ENCODE measurements at places on chromosomes 3 and 15.

- DNase-seq: no peak
Measured at GRCh38 chr3:160141485-160142185, 83.6 kb upstream of the C3orf80 start.

GRCh38 chr3:31533169-31534064, 692 bp downstream of the STT3B start:
- DNase-seq: no peak

DNA sequence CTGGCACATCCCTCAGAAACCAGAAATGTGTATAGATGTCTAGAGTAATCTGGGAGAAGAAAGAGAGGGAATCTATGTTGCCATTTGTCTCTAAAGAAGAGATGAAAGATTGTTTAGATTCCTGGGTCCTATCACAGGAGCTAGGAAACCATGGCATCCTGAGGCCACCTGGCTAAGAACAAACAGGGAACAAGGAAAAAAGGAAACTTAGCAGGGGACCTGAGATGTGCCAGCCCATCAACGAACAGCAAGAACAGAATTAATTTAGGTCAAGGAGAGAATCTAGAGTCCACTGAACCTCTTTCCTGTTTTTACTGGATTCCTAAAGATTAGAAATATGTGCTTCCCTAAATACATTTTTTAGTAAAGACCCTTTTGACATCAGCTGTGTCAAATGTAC, 30.3 kb downstream of the IP6K1 start:
- DNase-seq: no peak

- DNase-seq: no peak
Measured at GRCh38 chr3:161339517-161340500, 31.5 kb downstream of the SPTSSB start.

DNA sequence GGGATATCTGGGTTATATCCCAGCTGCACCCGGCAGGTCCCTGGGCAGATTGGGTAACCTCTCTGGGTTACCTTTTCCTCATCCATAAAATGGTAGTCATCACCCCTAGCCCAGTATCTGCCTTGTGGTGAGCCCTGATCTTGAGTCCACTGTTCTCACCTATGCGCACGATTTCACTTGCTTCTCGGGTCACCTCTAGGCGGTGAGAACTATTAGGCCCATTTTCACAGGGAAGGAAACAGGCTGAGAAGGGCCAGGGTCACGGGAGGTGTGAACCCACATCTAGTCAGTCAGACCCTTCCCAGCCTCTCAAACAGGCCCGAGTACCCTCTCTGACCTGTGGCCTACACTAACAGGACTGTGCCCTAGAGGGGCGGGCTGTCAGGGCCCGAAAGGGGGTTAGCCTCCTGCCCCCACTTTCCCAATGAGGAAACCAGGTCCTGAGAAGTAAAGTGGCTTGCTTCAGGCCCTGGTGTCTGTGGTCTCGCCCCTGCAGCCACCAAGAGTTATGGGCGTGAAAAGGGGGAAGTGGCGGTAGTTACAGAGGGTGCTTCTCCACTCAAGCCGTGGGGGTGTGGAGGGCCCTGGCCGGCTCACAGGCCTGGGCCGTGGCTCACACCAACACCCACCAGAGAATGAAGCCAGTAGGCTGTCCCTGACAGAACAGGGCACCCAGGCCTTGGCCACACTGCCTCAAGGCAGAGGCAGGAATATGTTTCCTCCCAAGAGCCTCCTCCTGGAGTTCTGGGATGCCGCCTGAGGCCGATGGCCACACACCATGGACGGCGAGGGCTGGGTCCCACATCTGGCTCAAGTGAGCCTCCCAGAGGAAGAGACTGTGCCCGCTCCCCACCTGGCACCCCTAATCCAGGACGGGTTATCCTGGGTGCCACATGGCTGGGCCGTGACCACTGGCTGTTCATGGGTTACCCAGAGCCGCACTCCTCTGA, 19.5 kb downstream of the PSTPIP1 start:
- no peak for DNase-seq

- no peak for DNase-seq
Measured at GRCh38 chr3:20104167-20104661, 64.0 kb downstream of the KAT2B start.

- DNase-seq: no peak
Measured at GRCh38 chr3:24522146-24522579, 27.5 kb upstream of the THRB start.

- DNase-seq: no peak
Measured at GRCh38 chr3:67662733-67663132, 8.3 kb upstream of the SUCLG2 start.

DNA sequence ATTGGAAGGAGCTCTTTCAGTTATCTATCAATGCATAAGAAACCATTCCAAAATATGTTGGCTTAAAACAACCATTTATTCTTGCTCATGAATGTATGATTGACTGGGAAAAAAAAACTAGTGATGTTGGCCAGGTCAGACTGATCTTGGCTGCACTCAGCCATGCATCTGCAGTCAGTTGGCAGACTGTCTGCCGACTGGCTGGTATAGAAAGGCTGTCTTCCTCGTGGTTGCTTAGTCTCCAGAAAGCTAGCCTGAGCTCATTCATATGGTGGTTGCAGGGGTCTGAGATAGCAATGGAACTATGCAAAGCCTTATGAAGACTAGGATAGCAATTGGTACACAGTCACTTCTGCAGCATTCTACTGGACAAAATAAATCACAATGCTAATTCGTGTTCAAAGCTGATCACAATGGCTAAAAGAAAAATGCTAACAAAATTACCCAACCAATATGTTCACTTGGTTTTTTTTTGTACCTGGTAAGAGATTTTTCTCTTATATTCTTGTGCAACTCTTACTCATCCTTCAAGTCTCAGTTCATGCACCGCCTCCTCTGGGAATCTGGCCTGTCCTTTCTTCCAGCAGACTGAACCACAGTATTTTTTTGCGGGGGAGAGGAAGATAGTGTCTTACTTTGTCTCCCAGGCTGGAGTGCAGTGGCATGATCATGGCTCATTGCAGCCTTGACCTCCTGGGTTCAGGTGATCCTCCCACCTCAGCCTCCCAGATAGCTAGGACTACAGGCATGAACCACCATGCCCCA, 126.8 kb downstream of the KCNAB1 start:
- peak; percentile 76 for DNase-seq

GRCh38 chr3:72537448-72537847, 310.8 kb downstream of the SHQ1 start:
- no peak for DNase-seq

DNA sequence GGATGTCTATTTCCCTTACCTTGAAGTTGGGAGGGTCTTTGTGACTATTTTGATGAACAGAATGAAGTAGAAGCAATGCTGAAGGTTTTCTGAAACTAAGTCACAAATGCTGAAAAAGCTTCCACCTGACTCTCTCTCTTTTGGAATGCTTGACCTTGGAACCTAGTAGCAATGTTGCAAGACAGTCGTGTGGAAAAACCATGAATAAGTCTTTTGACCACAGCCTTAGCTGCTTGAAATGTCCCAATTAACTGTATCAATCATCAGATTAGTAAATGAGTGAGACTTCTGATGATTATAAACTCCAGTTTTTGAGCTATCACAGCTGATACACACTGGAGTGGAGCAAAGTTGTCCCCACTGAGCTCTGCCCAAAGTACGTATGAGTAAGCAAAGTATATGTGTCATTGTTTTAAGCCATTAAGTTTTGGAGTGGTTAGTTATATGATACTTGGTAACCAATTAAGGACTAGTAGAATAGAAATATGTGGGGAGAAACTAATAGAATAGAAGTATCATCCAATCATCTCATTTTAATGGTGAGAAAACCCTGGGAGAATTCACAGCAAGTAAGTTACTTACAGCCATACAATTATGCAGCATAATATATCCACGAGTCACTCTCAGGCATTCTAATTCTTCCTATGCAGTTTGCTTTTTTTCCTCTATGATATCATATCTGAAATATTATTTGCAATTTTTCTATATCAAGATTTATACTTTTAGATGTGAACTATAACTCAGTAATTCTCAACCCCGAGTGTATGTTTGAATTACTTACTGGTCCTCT, 1010.6 kb downstream of the ROBO2 start:
- no peak for DNase-seq

DNA sequence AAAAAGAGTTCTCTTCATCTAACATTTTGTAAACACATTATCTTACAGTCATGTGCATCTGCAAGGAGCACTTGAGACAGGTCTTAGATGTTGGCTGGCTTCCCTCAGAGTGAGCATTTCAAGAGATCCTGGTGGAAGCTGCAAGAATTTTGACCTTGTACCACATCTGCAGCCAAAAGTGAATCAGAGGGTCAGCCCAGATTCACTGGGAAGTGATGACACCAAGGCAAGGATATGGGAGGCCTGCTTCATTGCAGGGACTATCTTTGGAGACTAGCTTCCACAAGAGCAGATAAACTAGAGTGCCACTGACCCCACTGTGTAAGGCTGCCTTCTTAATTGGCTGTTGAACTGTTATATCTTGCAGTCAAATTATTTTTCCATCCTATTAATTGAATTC, 21.3 kb upstream of the GADL1 start:
- no peak for DNase-seq

- DNase-seq: no peak
Measured at GRCh38 chr15:67854358-67854757, 14.5 kb upstream of the RNU6-1 start.

GRCh38 chr15:85337425-85338074, 42.9 kb upstream of the AKAP13 start:
- no peak for DNase-seq

- no peak for DNase-seq
Measured at GRCh38 chr15:48775546-48775945, 35.3 kb downstream of the CEP152 start.

DNA sequence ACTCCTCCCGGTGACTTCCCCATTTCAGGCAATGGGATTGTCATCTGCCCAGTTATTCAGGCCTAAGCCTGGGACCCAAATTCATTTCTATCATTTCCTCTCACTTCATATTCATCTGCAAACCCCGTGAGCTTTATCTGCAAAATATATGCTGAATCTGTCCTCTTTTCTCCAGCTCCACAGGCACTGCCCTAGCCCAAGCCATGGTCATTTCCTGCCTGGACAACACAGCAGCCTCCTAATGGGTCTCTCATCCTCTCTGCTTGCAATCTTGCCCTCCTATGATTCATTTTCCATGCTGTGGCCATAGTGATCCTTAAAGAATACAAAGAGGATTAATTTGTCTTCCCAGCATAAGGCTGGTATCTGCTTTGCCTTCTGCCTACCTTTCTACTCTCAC, 6.1 kb downstream of the RBP2 start:
- DNase-seq: no peak

DNA sequence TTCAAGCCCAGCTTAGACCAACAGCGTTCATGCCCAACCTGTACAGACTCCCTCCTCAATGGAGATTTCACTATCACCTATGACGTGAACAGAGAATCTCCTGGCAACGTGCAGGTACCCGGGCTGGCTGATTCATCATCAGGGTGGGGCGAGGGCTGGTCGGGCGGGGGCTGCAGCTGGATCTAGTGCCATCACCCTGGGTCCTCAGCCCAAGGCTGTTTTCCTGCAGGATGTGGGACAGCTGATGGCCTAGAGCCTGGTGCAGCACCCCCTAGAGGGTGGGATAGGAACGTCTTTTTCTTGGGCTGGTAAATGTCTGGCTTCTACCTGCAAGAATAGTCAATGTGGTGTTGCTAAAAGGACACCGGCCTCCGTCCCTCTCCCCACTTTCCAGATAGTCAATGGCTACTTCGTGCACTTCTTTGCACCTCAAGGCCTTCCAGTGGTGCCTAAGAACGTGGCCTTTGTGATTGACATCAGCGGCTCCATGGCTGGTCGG, 4.4 kb downstream of the ITIH3 start:
- no peak for DNase-seq

GRCh38 chr3:58200121-58200709, 10.6 kb downstream of the DNASE1L3 start:
- no peak for DNase-seq

DNA sequence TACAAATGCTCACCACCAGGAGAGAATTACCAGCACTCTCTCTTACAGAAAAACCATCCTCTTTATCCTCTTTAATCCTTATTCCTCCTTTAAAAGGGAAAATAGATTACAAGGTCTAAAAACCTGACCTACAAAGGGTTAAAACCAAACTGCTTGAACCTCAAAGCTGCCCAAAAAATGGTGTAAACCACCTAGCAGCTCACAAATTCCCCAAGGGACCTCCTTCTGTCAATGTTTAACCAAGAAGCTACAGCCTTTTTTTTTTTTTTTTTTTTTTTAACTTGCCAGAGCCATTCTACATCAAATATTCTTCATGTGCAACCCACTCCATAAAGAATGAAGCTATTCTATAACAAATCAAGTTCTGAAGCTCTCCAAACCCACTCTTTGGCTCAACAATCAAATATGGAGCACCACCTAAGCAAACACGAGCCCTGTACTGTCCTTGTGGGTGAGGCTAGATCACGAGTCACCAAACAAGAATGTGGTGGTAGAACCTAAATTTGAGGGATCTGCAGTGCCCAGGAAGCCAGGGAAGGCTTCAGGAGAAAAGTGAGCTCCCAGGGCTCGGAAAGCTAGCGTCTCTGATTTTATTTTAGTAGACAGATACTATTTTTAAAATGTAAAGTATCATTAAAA, 20.1 kb downstream of the OSBPL10 start:
- no peak for DNase-seq

GRCh38 chr15:75732809-75733451, 20.3 kb upstream of the CSPG4 start:
- DNase-seq: no peak

- no peak for DNase-seq
Measured at GRCh38 chr15:101702077-101702476, 22.2 kb downstream of the TARS3 start.

DNA sequence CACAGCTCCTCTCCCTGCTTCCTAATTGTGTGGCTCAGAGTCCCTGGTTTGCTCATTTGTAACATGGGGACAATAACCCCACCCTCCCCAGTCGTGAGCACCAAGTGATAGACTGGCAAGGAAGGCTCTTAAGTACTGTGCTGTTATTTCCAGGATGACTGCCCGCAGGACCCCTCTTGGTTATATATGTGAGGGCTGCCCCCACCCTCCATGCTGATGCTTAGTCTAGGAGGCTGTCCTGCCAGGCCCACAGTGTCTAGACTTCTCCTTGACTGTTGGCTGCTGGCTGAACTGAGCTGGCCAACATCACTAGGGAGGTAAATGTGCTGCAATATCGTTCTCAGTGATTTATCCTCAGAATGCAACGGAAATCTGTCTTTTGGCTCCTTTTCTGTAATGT, 45.1 kb downstream of the RAB11A start:
- no peak for DNase-seq

Measured in NCI-H446 treated with DMSO at 0.1 percent for 48 hours (cell line).